Mesothelial cell of epicardium (in vitro differentiated cells): ENCODE measurements at places on chromosomes 3 and 15. TPM values are rescaled to one million over a fixed set of nuclear protein-coding genes. Genes with fewer than 3 reads are reported as not detected.

RYK gene
- 93.1 to 103 TPM (median 100 TPM) in 3 replicates for total RNA-seq

DNA sequence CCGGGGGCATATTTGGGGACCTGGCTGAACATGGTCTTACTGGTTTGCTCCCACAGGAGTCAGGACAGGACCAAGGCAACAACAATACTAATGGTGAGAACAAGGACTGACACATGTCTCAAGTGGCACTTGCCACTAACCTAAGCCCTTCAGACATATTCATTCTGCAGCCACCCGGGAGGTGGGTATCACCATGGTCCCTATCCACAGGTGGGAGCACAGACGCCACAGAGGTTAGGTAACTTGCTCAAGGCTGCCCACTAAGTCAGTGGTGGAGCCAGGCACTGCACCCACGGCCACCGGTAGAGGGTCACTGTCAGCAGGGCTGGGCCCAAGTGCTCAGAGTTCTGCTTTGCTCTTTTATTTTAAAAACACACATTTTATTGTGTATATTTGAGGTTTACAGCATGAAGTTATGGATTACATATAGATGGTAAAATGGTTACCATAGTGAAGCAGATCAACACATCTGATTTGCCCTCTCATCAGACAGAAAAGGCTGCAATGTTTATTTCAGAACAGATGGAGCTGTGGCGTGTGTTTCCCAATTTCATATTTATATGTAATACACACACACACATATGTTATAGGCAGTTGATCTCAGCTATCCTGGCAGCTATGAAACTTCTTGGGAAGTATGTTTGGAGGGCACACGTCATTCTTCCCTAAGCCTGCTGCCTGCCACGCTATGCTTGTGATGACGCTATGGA, 30.0 kb upstream of the SLC41A3 start:
- H3K4me3 ChIP-seq, result no peak overlapping the region
- H3K4me1 ChIP-seq, result no peaks in the 10 kb centered on the region
- H3K27me3 ChIP-seq, result peaks cover 3% of the 10 kb centered on the region
- no peak for DNase-seq
- no peak overlapping the region for H3K27ac ChIP-seq

GRCh38 chr3:102183186-102183585, 251.6 kb upstream of the ZPLD1 start:
- H3K27me3 ChIP-seq, result no peaks in the 10 kb centered on the region
- peaks cover 28% of the 10 kb centered on the region for H3K4me1 ChIP-seq
- no peak overlapping the region for H3K4me3 ChIP-seq
- H3K27ac ChIP-seq, result peak overlapping the region; percentile 87
- DNase-seq, result no peak
- peaks cover 2% of the 10 kb centered on the region for H3K36me3 ChIP-seq

- no peaks in the 10 kb centered on the region for H3K36me3 ChIP-seq
- no peak overlapping the region for H3K27ac ChIP-seq
- no peak overlapping the region for H3K4me3 ChIP-seq
- no peak for DNase-seq
These were observed 219.2 kb downstream of the THSD4 start for GRCh38 chr15:71334434-71334833.

GRCh38 chr3:169295912-169296570, 367.5 kb downstream of the MECOM start:
- H3K27me3 ChIP-seq, result no peaks in the 10 kb centered on the region
- peaks cover 31% of the 10 kb centered on the region for H3K4me1 ChIP-seq
- H3K27ac ChIP-seq, result no peak overlapping the region
- DNase-seq, result no peak

DNA sequence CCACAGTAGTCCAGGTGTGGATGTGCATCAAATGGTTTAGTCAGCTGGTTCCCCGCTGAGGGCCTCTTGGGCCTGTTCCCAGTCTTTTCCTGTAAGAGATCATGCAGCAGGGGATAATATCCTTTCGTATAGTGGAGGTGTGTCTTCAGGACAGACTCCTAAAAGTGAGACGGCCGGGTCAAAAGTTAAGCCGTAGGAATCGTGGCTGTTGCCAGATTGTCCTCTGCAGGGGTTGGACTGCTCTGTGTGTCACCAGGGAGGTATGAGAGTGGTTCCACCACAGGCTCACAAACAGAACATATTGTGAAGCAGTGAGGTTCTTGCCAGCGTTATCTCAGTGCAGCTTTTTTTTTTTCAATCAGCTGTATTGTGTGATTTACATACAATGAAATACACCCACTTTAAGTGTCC, 95.0 kb downstream of the VGLL4 start:
- peak overlapping the region; percentile 91 for H3K27ac ChIP-seq
- H3K36me3 ChIP-seq, result peaks cover 30% of the 10 kb centered on the region
- no peaks in the 10 kb centered on the region for H3K27me3 ChIP-seq
- peaks cover 25% of the 10 kb centered on the region for H3K4me1 ChIP-seq
- DNase-seq, result no peak

GRCh38 chr3:48819234-48820221, 28.1 kb downstream of the PRKAR2A start:
- no peak overlapping the region for H3K27ac ChIP-seq
- DNase-seq, result no peak
- H3K4me3 ChIP-seq, result no peak overlapping the region
- H3K4me1 ChIP-seq, result no peaks in the 10 kb centered on the region
- no peaks in the 10 kb centered on the region for H3K27me3 ChIP-seq
- no peaks in the 10 kb centered on the region for H3K36me3 ChIP-seq

- DNase-seq, result no peak
- no peaks in the 10 kb centered on the region for H3K27me3 ChIP-seq
- no peak overlapping the region for H3K4me3 ChIP-seq
- H3K27ac ChIP-seq, result peak overlapping the region; percentile 57
These were observed 309.6 kb upstream of the GOLIM4 start for GRCh38 chr3:168405288-168405687.

- H3K27ac ChIP-seq, result no peak overlapping the region
- peaks cover 10% of the 10 kb centered on the region for H3K4me1 ChIP-seq
- no peaks in the 10 kb centered on the region for H3K36me3 ChIP-seq
- DNase-seq, result no peak
- H3K4me3 ChIP-seq, result no peak overlapping the region
- H3K27me3 ChIP-seq, result peaks cover 7% of the 10 kb centered on the region
These were observed 174.6 kb upstream of the NECTIN3 start for GRCh38 chr3:110897046-110897445.

- no peak for DNase-seq
- peaks cover 11% of the 10 kb centered on the region for H3K4me1 ChIP-seq
- H3K27ac ChIP-seq, result no peak overlapping the region
- no peaks in the 10 kb centered on the region for H3K36me3 ChIP-seq
- H3K27me3 ChIP-seq, result no peaks in the 10 kb centered on the region
These were observed 19.3 kb downstream of the MUC13 start for GRCh38 chr3:124915254-124915653.
